ENCODE measurements at places on chromosomes 6 and 20.

- DNase-seq, result no peak
Observed at GRCh38 chr20:46731770-46732169, 22.3 kb downstream of the SLC2A10 start.

- no peak for DNase-seq
Observed at GRCh38 chr6:81475646-81476045, 276.8 kb downstream of the TENT5A start.

DNA sequence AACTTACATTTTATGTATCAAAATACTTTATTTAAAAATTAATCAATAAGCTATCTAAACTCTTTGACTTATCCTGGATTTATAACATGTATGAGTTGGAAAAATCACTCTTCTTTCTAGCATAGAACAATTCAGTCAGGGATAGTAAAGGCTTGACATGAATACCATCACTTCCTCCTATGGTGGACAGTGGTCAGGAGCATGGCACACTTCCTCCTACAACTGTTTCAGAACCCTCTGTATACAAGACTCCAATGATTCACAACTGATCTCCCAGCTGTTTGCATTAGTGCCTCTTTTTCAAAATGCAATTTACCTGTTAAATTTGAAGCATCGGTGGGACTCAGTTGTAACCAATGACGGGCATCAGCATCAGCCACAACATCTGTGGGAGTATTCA, 129.7 kb downstream of the RALGAPA2 start:
- no peak for DNase-seq

DNA sequence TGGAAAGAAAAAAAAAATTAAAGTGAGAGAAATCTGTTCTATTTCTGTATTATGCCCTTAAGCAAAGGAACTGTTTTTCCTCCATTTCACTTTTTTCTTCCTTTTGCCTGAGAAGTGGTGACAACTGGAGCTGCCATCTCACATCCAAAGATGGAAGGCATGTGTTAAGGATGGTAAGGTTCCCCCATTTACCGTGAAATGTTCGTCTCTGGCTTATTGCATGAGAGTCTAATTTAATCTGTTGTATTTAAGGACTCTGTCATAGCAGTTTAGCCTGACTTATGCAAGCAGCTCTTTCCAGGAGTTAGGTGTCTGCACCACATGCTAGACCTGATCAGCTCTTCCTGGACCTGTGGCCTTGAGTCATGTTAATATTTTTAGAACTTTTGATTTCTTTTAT, 389.5 kb upstream of the MAP3K7 start:
- DNase-seq, result no peak

DNA sequence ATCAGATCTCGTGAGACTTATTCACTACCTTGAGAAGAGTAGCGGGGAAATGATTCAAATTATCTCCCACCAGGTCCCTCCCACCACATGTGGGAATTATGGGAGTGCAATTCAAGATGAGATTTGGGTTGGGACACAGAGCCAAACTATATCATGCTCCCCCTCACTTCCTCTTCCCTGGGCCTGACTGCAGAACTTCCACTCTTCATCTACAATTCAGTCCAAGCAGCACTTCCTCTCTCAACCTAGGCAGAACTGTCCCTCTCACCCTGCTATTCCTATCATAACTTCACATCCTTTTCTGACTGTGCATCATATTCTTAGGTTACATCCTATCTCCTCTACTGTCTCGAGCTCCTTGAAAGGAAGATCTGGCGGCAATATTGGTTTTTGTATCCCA, 184.0 kb upstream of the HDDC2 start:
- no peak for DNase-seq

GRCh38 chr20:4592316-4593148, 129.2 kb upstream of the PRND start:
- DNase-seq, result no peak

DNA sequence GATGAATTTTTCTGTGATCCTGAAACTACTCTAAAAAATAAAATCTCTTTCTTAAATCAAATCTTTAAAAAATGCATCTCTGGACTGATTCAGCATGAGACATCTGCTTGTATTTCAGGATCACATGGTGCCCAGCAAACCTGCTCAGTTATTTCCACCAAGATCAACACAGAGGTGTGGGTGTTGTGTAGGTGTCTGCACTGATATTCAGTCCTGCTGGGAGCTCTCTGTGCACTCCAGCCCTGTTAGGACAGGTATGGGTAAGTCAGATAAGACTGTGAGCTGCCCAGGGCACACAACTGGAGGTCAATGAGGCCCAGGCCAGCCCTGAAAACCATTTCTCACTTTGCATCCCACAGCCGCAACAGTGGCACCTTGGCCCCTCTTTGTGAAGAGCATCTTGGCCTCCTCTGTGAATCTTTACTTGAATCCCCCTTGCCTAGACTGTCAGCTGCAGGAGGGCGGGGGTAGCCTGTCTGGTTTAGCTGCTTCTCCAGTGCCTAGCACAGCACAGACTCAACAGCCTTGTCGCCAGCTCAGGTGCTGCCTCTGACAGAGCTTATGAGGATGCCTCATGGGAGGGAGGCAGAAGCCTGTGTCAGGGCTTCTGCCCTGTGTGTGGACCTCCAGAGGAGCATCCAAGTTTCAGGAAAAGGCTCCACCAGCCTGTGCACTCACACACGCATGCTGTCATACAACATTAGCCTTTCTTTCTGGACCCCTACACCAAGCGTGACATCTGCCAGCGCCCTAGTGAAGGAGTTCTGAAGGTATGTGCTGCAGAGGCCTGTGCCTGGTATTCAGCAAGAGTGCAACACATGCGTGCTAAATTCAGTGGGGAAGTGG, 187.6 kb upstream of the CST7 start:
- DNase-seq, result no peak

GRCh38 chr6:79396625-79397024, 140.6 kb downstream of the LCA5 start:
- no peak for DNase-seq

- no peak for DNase-seq
Observed at GRCh38 chr6:29734046-29735018, 11.1 kb downstream of the HLA-F start.

- peak; percentile 50 for DNase-seq
Observed at GRCh38 chr20:22490287-22491193, 93.8 kb downstream of the FOXA2 start.

DNA sequence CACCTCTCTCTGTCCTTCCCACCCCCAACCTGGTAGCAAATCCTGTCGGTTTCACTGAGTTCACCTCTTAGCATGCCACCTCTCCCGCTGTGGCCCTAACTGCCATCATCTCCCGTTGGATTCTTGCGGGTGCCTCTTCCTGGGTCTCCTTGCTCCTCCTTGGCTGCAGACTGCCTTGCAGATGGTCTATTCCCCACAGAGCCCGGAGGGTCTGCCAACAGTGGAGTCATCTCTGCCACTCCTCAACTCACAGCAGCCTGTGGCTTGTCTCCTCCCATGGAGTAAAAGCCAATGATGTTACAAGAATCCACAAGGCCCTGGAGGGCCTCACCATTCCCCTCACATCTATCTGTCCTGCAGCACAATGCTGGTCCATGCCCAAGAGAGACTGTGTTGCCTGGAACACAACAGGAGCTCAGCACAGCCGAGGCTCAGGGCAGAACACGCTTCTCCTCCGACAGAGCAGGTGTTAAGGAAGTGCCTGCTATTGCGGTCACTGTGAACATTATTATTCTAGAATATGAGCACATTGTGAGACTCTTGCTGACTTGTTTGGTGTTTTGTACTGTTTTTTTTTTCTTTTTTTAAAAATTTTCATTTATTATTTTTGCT, 241.8 kb upstream of the SULF2 start:
- no peak for DNase-seq

- DNase-seq, result no peak
Observed at GRCh38 chr6:168004023-168004422, 6.6 kb downstream of the KIF25 start.

DNA sequence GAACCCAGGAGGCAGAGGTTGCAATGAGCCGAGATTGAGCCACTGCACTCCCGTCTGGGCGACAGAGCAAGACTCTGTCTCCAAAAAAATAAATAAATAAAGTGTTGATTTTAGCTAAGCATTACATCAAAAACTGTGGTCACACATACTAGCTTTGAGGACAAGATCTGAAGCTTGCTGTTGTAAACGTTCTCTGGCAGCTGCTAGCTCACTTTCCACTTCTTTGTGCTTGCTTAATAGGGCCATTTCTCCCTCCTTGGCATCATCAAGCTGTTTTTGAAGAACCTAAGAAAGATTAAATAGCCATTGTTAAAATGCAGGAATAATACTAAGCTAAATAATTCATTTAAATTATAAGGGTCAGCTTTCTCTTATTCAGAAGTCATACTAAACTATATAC, 55.7 kb downstream of the FAM184A start:
- DNase-seq, result no peak

GRCh38 chr20:57148263-57148662, 118.2 kb downstream of the BMP7 start:
- no peak for DNase-seq

DNA sequence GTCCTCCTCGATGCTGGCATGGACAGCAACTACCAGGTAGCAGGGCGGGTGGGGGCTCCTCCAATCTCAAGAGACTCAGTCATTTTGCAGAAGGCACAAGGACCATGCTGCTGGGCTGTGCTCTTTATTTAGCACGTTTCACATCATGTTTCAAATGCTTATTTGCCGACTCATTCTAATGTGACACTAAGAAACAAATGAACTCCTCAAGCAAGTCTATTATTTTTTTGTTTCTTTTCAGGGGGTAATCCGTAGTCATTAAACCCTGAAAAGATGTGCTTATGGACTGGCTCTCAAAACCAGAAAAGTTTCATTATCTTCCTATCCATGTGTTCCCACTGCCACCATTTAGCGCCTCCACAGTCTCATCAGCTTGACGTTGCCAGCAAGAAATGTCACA, 92.9 kb downstream of the ANKS1A start:
- no peak for DNase-seq

DNA sequence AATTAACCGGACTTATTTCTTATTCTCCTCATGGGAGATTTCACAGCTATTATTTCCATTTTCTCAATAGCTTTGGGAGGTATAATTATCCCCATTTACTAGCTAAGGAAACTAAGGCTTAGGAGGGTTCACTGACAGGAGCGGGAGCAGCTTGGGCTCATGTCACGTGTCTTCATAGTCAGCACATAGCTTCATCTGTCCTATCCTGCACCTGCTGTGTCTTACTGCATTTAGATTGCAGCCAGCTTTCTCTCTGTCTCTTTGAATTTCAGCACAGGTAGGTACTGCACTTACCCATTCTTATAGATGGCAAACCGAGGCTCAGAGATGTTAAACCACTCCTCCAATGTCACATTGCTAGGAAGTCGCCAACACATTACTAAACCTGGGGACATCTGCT, 839.9 kb downstream of the MAFB start:
- no peak for DNase-seq

DNA sequence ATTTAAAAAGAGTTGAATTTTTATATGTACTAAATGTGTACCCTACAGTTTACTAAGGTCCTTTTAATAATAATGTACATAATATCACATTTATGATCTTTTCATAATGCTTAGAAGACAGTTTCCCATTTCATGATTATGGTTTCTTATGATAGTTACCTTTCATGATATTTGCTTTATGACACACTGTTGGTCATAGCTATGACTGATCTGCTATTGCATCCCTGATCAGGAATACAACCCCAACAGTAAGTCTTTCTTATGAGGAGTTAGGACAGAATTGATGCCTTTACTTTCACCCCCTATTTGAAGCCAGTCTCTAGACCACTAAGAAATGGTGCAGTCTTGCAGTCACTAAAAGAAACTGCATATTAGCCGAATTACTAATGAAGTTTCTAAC, 31.0 kb downstream of the LCA5 start:
- no peak for DNase-seq

GRCh38 chr6:33683051-33683571, 28.4 kb downstream of the UQCC2 start:
- no peak for DNase-seq

- DNase-seq, result no peak
Observed at GRCh38 chr20:9927224-9927623, 88.3 kb upstream of the PAK5 start.

DNA sequence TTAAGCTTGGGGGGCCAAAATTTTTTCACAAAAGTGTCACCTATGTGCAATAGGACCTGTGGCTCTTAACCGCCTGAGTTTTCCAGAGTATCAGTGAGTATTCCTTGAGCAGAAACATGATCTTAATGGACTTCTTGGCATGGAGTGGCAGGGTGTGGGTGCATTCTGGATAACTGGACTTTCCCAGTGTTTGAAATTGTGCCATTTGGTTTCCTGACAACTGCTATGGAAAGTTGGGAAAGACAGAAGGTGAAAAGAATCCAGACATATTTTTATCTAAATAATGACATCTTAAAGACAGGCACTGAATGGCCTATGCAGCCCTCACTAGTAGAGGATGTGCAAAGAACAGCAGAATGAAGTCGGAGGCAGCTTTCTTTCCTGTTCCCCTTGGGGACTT, 34.3 kb upstream of the ADTRP start:
- no peak for DNase-seq

DNA sequence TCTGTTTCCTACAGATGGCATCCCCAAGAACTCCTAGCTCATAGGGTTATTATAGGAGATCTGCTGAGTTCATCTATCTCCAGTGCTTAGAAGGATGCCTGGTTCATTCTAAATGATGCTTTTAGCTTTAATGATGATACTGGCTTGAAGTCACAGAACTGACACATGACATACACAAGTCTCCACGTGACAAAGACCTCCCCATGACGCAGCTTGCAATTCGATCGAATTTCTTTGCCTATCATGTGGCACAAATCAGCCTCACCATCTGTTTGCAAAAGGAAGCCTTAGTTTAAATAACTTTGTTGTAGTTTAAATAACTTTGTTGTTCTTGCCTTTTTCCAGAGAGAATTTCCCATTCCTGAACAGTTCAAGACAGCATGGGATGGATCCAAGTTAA, 44.1 kb upstream of the FAM8A1 start:
- no peak for DNase-seq

GRCh38 chr6:15458021-15458459, 204.8 kb downstream of the DTNBP1 start:
- DNase-seq, result no peak

GRCh38 chr6:117619178-117619577, 16.9 kb upstream of the GOPC start:
- DNase-seq, result no peak

- no peak for DNase-seq
Observed at GRCh38 chr6:5936140-5936539, 70.6 kb downstream of the NRN1 start.

DNA sequence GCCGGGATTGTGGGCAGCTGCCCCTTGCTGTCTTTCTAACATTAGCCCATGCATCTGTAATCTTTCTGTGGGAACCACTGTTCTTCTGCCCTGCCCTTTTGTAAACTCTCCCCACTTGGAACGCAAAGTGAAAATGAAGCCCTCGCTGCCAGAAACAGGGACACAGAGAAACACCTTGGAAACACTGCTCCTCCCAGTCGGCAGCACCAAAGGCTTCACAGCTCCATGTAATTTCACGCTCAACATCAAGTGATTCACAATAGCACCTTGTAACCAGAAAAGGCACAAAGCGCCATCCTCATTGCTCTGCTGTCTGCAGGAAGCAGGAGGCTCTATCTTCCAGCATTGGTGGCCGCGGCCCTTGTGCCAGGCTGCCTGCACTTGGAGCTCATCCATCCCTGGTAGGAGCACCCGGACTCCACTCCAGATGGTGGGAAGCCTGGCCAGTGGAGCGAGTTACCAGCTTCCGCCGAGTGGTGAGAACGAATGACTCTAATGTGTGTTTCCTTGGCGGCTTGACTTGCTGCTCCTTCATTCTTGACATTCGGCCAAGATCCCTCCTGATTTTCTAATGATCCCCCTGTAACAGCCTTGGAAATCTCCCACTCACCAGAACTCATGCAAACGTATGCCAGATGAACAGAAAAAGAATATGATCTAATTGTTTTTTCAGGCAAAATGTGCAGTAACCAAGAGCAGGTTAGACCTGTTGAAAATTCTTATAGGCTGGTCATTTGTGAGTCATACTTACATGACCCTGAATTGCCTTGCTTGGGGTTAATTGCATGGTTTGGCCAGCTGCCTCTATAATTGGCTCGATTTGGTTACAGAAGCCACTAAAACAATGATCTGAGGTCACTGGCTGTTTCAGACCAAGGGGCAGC, 169.1 kb upstream of the CDYL start:
- DNase-seq, result no peak
